Tongue (tissue), 3 donors: ENCODE measurements at places on chromosomes 1 and 21. TPM values are rescaled to one million over a fixed set of nuclear protein-coding genes. Genes with fewer than 3 reads are reported as not detected.

- DNase-seq = peak; percentile 44
Measured at GRCh38 chr1:188782220-188782841, 1695.3 kb downstream of the BRINP3 start.

GRCh38 chr1:37752213-37752582 is 12.7 kb downstream of the EPHA10 start:
- no peak for DNase-seq

The C1orf226 gene
- total RNA-seq = 2.3 TPM

GRCh38 chr1:193794239-193794638 is 607.8 kb upstream of the B3GALT2 start:
- DNase-seq = no peak
